BE2C (cell line): ENCODE measurements at places on chromosomes 7 and 10.
A peak's percentile ranks its signal among the peaks of the same experiment; 100 is the strongest.

- no peak for DNase-seq
Measured at GRCh38 chr7:42930889-42931288, 1.1 kb downstream of the PSMA2 start.

DNA sequence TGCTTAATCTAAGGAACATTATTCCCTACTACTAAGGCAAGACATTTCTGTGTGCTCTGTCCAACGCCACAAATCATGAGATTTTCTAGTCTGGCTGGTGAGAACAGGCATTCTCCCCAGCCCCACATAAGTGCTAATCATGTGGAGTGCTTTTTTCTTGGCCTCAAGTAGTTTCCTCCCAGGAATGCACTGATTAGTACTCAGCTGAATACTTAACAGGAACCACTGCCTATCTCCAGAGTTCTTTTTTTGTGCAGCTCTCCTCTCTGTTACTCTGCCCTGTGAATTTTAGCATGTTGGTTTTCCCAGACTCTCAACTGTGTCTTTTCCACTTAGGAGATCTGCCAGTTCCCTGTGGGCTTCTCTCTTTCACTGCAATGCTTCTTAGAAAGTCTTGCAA lies 1098.5 kb upstream of the LRRTM3 start:
- DNase-seq: no peak

- DNase-seq: peak; percentile 19
Measured at GRCh38 chr10:23439452-23439960, 631 bp downstream of the OTUD1 start.

DNA sequence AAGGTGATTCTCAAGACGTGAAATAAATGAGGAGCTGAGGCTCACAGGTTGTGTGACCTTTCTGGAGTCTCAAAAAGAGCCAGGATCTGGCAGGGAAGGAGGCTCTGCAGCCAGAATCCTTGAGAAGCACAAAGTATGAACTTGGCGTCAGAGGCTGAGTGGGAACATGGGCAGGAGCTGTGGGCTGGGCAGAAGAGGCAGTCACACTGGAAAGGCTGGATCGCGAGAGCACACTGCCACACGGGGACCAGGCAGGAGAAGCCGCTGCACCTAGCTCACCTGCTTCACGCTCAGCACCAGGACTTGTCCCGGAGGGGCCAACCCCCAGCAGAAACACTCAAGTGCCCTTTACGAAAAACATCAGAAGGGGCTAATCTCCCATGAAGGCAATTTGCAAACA lies 535.0 kb downstream of the TNS3 start:
- no peak for DNase-seq

DNA sequence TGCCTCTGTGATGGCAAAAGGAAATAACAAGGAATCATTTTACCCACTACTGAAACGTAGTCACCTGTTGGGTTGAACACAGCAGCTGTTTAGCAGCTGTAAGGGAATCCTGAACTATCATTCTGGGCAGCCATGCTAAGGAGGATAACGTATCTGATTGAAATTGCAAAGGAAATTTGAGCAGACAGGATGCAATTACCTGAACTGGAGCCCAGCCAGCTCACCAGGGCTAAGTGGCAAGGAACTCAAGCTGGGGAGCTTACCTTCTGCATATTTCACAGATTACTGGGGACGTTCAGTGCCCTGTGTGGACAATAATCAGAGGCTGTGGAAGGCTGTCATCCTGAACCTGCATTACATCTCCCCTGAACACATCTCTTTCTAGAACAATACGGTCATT lies 650.5 kb downstream of the SORCS3 start:
- DNase-seq: no peak

GRCh38 chr10:123995461-123996131 lies 97.8 kb downstream of the CHST15 start:
- peak; percentile 65 for DNase-seq

GRCh38 chr7:17293481-17293880 lies 5.0 kb upstream of the AHR start:
- no peak for DNase-seq

DNA sequence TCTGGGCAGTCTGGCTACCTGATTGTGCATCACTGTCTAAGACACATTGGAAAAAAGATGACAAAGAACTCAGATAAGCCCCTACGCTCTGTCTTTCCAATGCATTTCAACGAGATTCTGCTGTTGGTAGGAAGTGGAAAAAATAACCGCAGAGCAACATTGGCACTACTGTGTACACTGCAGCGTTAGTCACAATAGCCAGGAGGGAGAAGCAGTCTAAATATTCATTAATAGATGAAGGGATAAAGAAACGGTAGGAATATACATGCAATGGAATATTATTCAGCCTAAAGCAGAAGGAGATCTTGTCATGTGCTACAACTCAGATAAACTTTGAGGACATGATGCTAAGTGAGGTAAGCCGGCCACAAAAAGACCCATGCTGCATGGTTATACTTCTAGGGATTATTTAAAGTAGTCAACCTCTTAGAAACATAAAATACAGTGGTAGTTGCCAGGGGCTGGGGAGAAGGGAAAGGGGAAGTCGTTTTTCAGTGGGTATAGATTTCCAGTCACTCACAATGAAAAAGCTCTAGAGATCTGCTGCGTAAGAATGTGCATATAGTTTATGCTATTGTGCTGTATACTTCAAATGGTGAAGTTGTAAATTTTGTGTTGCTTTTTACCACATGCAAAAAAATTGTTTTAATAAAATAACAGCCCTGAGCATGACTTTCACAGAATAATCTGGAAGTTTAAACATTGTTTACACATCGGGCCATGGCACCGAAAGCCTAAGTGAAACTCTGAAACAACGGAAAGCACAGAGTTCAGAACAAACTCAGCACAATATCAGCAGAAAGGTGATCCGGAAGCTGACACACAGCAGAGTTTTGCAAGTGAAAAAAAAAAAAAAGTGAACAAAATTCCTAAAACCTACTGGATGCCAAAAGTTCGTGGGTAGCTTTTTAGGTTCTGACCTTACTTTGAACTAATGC lies 40.1 kb downstream of the ELMO1 start:
- no peak for DNase-seq

GRCh38 chr7:40694991-40695390 lies 560.2 kb downstream of the SUGCT start:
- DNase-seq: no peak

GRCh38 chr7:36819639-36820038 lies 95.3 kb upstream of the AOAH start:
- DNase-seq: no peak

GRCh38 chr10:120614680-120615079 lies 157.7 kb downstream of the PLPP4 start:
- DNase-seq: no peak

GRCh38 chr10:131646551-131647525 lies 254.0 kb upstream of the PPP2R2D start:
- no peak for DNase-seq

DNA sequence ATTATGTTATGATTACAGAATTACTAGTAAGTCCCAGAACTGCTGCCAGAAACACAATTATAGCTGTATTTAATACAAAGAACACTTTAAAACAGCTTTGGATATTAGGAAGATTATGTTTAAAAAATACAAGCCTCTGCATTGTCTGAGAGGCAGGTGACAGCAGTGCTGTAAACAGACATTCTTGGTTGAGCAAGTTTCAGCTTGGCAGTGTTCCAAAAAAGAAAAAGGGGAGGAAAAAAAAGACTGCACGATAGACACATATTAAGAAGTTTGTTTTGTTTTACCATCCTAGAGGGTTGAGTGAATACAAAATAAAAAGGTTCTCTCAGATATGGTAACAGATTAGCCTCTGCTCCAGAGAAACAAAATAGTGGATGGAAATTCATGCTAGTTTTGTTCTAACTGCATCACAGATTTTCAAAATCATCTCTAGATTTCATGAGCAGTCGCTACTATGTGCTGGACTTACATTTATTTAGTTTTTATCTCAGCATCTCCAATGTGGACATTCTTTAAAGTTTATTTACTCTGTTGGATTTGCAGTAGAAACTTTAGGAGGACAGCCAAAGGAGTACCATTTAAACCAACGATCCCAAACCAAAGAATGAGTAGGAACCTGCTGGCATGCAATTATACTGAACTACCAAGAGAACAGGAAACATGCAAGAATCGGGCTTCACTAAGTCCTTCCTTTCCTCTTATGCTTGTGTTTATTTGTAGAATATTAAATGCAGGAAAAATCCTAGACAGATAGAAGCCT lies 9.0 kb downstream of the FAM204A start:
- DNase-seq: no peak

GRCh38 chr7:80622541-80622940 lies 15.9 kb upstream of the CD36 start:
- DNase-seq: no peak

DNA sequence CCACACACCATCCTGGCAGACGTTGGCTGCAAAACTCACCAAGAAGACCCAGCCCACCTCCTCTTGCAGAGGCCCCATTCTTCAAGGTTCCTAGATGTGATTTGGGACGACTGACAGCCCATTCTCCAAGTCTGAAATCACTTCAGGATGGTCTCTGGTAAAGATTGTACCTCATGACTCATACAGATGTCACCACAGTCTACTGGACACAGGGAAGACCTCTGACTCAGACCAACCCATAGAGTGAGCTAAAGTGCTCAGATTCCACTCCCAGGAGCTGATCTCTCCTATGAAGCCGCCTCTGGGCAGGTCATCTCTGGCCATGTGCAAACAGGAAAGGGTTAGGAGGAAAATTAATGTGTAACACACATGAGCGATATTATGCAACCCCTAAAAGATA lies 102.4 kb upstream of the VWC2 start:
- no peak for DNase-seq

DNA sequence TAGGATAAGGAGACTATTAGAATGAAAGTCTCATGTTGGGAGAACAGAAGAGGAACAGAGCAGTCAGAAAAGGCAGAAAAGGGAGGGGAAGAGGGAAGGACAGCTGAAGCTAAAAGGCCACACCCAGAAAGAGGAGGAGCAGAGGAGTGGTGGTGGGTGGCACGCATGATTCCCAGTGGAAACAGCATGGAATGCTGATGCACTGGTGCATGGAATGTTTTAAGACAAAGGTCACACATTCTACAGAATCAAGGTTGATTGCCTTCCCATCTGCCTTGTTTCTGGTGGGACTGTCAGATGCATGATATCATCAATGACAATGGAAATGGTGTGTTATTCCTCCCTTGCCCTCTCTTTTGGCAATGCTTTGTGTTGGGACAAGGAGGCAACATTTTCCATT lies 285.4 kb upstream of the MKI67 start:
- no peak for DNase-seq

- DNase-seq: no peak
Measured at GRCh38 chr7:104444017-104444416, 115.6 kb downstream of the LHFPL3 start.

DNA sequence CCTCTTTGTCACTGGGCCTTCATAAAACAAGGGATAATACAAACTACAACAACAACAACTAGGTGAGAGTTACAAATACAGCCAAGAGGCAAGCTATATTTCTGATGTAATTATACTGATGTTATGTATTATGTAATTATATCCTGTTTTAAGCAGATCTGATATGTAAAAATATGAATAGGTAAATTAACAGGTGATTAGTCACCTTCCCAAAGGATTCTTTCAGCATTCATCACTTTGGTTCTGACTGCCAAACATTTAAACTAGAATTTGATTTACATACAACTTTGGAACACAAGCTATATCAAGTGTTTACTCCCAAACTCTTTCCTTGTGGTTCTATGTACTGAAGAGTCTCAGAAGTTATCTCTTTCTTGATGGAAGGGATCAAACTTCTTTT lies 53.7 kb downstream of the BEND7 start:
- no peak for DNase-seq

DNA sequence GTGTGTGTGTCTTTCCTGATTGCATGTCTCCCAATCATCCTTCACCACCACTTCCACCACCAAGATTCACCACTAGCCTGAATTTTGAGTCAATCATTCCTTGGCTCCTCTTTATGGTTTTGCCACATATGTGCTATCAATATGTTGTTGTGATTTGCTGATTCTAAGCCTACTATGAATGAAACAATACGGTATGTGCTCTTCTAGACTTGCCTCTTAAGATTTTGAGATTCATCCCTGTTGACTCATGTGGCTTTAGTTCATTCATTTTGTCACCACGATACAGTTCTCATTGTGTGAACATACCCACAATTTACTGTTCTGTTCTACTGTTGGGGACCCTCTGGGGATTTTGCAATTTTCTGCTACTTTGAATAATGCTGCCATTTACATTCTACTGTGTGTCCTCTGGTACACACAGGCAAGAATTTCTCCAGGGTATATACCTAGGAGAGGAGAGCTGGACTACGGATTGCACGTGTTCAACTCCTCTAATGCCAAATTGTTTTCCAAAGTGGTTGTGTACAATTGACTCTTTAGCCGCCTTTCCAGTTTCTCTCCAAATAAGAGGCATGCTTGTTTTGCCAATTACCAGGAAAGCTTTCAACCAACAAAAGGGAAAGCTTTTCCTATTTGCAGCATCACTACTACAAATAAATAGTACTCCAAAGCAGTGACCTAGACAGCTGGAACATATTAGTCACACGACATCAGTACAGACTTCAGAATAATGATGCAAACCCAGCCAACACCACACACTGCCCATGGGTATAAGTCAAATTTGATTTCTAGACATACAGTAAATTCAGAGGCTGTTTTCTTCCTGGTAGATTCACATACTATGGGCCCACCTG lies 30.0 kb downstream of the SGMS1 start:
- no peak for DNase-seq

- DNase-seq: no peak
Measured at GRCh38 chr10:49549640-49550346, 10.9 kb upstream of the ERCC6 start.

DNA sequence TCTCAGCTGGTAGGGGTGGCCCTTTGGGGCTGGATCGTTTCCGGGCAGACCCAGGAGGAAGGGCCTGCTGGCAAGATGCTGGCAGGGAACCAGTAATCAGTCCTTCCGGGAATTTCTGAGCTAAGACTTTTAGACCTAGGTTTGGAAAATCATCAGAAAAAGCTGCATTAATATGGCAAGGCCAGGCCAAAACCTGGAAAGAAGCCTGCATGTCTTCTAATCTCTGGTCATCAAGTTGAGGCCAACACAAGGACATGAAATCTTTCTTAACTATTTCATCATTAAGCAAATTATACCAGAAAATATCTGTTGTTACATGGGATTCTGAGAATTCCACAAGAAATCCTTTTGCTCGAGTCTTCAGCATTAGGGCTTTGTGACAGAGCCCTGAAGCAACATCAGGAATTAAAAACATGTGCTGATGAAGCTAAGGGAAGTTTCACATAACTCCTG lies 19.9 kb downstream of the CPA1 start:
- no peak for DNase-seq

DNA sequence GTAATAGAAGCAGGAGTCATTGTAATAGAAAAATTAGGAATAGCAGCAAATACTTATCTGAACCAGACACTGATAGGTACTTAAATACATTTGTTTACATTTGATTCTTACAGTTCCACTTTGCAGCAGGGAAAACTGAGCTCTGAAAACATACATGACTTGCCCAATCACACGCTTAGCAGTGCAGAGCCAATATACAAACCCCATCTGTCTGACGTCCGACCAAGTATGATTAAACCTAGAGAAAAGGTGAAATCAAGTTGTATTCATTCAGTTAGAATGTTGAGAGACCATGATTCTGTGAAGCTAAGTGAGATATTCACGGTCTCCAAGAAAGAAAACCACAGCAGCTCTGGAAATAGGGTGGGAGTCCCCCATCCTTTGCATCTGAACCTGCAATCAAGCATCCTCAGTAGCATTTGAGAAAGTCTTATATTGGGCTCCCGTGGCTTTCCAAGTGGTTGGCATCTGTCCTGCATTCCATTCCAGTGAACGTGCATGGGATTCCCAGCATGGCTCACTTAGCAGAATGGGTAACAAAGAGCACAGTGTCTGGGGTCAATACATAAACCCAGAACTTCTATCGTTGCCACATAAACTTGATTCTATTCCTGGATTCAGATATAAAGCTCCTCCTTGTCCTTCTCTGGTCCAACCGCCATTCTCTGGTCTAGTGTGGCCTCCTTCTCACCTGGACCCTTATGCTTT lies 148.7 kb upstream of the RSU1 start:
- DNase-seq: no peak
